ENCODE measurements at places on chromosomes 5 and 9. TPM values are rescaled to one million over a fixed set of nuclear protein-coding genes. Genes with fewer than 3 reads are reported as not detected.

LCN9 gene
- not detected for total RNA-seq

CORO2A gene
- 14.9 TPM for total RNA-seq

CDC25C gene
- 2.0 TPM for total RNA-seq

DNA sequence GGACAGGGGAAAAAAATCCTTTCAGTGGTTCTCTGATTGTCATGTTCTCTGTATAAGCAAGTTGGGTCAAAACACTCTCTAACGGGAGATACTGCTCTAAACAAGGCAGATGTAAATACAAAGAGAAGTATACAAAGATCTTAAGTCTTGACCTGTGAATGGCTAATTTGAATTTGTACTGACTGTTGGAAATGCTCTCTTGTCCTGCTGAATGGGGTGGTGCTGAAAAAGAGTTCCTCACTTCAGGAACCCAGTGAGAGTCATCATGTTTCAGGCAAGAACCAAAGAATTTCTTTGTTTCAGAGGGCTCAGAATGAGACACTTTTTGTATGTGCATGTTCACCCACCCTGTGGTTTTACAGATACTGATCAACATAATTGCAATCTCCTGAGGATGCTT lies 461.0 kb downstream of the NR2F1-AS1 start:
- H3K27ac ChIP-seq = no peak overlapping the region
- no peak overlapping the region for H3K4me3 ChIP-seq
- no peak for DNase-seq
- H3K36me3 ChIP-seq = no peaks in the 10 kb centered on the region
- no peaks in the 10 kb centered on the region for H3K4me1 ChIP-seq

- H3K27me3 ChIP-seq = no peaks in the 10 kb centered on the region
- no peaks in the 10 kb centered on the region for H3K36me3 ChIP-seq
- H3K27ac ChIP-seq = no peak overlapping the region
- H3K4me3 ChIP-seq = no peak overlapping the region
- H3K4me1 ChIP-seq = no peaks in the 10 kb centered on the region
Observed at GRCh38 chr5:173643964-173644363, 27.5 kb upstream of the BOD1 start.

- no peak for DNase-seq
- no peak overlapping the region for H3K27ac ChIP-seq
- H3K27me3 ChIP-seq = peaks cover 55% of the 10 kb centered on the region
- H3K36me3 ChIP-seq = no peaks in the 10 kb centered on the region
- H3K4me1 ChIP-seq = no peaks in the 10 kb centered on the region
- no peak overlapping the region for H3K4me3 ChIP-seq
Observed at GRCh38 chr9:137989999-137990715, 112.6 kb downstream of the CACNA1B start.

DNA sequence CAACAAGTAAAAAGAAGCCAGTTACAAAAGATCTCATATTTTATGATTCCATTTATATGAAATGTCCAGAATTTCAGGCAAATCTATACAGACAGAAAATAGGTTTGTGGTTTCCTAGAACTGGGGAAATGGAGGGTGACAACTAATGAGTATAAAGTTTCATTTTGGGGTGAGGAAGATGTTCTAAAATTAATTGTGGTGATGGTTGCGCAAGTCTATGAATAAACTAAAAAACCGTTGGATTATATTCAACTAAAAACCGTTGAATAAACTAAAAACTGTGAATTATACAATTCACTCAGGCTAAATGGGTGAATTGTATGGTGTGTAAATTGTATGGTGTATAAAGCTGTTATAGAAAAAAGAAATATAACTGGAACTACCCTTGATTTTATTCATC lies 47.6 kb downstream of the ADAMTS6 start:
- H3K4me1 ChIP-seq = no peaks in the 10 kb centered on the region
- no peak overlapping the region for H3K4me3 ChIP-seq
- H3K36me3 ChIP-seq = no peaks in the 10 kb centered on the region
- no peak overlapping the region for H3K27ac ChIP-seq
- H3K27me3 ChIP-seq = no peaks in the 10 kb centered on the region

DNA sequence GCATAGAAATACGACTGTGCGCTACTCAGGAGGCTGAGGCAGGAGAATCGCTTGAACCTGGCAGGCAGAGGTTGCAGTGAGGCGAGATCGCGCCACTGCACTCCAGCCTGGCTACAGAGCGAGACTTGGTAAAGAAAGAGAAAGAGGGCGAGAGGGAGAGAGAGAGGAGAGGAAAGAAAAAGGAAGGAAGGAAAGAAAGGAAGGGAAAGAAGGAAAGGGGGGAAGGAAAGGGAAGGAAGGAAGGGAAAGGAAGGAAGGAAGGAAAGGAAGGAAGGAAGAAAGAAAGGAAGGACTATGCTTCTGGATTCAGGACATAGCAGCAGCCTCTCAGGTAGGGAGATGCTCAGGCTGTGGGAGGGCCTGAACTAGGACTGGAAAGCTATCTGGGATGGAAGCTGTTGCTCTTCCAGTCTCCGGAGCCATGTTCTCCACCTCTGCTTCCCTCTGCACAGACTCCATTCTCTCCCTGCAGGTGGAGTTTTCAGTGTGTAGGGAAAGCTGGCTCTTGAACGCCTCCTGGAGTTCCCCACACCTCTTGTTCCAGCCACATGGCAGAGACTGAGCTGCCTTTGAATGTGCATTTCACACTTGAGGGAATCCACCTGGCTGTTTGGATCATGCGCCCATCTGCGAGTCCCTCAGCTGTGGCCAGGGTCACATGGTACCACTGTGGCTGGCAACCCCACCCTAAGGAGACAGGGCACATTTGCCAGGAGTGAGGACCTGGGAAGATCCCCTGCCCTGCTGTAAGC lies 9.1 kb downstream of the SWI5 start:
- H3K27ac ChIP-seq = no peak overlapping the region
- H3K4me3 ChIP-seq = no peak overlapping the region
- H3K4me1 ChIP-seq = no peaks in the 10 kb centered on the region
- H3K27me3 ChIP-seq = no peaks in the 10 kb centered on the region

CDH9 gene
- total RNA-seq = not detected

- no peak overlapping the region for H3K27ac ChIP-seq
- H3K4me3 ChIP-seq = no peak overlapping the region
- no peaks in the 10 kb centered on the region for H3K27me3 ChIP-seq
- no peak for DNase-seq
Observed at GRCh38 chr9:83701769-83702168, 6.0 kb downstream of the UBQLN1 start.

DNA sequence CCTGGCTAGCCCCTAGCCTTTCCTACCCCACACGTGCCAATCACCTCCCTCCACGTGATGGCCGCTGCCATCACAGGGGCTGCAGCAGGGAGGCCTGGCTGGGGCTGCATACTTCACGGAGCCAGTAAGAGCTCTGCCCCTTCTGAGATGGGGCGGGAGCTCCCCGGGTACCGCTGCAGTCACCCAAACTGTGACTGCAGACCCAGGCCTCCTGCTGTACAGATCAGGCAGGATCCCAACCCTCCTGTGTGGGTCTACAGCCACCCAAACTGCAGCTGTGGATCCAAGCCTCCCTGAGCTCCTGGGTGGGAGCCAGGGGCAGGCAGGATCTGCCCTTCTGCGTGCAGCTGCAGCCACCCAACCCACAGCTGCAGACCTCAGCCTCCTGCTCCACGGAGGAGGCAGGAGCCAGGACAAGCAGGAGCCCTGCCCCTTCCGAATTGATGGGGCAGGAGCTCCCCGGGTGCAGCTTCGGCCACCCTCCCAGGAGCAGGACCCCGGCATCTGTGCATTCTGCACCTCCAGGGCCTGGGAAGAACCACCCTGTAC lies 3.2 kb upstream of the BTNL9 start:
- H3K4me3 ChIP-seq = no peak overlapping the region
- H3K4me1 ChIP-seq = no peaks in the 10 kb centered on the region
- H3K36me3 ChIP-seq = no peaks in the 10 kb centered on the region
- no peak for DNase-seq

DNA sequence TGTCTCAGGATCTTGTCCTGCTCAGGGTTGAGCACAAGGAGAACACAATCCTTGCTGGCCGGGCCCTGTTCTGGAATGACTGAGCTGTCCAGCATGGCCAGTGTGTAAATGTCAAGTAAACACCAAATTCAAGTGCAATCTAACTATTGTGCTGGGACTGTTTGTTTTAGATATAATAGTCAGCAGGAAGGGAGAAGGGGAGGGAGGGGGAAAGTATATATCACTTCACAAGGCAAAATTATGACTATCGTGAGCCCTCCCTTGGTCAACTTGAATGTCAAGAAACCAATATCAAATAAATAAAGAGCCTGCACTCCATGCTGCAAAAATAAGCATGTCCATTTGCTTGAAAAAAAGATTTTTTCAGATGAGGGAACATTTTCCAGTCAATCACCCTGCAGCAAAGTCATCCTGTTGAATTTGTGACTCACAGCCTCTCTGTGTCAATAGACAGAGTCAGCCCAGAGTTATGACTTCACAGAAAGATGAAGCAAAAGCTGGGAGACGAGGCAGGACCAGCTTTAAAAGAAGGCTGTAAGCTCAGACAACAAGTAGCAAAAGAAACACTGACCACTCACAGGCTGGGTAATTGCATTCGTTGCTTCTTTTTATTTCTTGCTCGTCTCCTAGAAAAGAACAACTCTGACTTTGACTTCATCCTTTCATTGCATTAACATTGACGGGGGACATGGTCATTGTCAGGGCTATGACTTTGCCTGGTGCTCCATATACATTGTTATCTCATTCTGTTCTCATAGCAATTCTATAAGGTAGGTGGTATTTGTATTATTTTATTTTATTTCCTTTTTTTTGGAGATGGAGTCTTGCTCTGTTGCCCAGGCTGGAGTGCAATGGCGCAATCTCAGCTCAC lies 15.3 kb upstream of the KLF4 start:
- peak overlapping the region; percentile 19 for H3K27ac ChIP-seq
- H3K4me1 ChIP-seq = peaks cover 3% of the 10 kb centered on the region
- H3K27me3 ChIP-seq = no peaks in the 10 kb centered on the region
- no peak overlapping the region for H3K4me3 ChIP-seq

DNA sequence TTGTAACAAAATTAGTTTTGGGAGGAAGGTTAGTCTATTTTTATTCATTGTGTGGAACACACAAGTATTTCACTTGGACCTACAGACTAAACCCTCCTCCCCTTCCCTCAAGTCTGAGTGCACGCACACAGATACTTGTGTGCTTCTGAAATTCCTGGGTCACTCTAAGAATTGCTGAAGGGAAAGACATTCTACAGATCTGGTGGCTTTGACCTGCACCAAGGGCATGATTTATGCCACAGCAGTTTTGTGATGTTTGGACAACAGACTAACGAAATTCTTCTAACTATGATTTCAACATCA lies 150.5 kb downstream of the ARL15 start:
- no peaks in the 10 kb centered on the region for H3K4me1 ChIP-seq
- no peak overlapping the region for H3K27ac ChIP-seq

PPP2R2B gene
- 1.5 TPM for total RNA-seq

All from left lung (tissue), 14 donors.